ENCODE measurements at places on chromosomes 13 and 19. TPM values are rescaled to one million over a fixed set of nuclear protein-coding genes. Genes with fewer than 3 reads are reported as not detected.

DNA sequence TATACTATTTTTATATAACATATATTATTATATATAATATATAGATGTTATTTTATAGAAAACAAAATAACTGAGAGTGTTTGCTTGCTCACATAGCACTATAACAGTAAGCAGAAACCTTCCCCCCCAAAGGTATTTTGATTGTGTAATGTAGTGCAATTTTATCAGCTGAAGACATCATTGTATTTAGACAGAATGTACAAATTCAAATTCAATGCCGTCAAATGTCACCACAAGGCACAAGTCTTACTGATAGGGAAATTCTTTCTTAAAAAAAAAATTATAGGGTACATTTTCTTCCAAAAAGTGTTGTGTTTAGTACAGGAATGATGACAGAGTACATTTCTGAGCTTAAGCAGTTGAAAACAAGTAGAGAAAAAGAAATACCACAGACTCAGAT is 1147.1 kb upstream of the SPRY2 start:
- DNase-seq, result no peak
- H3K4me3 ChIP-seq, result no peak overlapping the region
- H3K27me3 ChIP-seq, result no peaks in the 10 kb centered on the region
- H3K36me3 ChIP-seq, result no peaks in the 10 kb centered on the region

GRCh38 chr19:1671716-1672037 is 19.3 kb upstream of the TCF3 start:
- H3K27me3 ChIP-seq, result peaks cover 36% of the 10 kb centered on the region
- H3K4me3 ChIP-seq, result peak overlapping the region; percentile 15
- peak overlapping the region; percentile 24 for H3K27ac ChIP-seq
- H3K4me1 ChIP-seq, result no peaks in the 10 kb centered on the region

GRCh38 chr19:52734331-52734892 is 432 bp downstream of the ZNF611 start:
- H3K4me3 ChIP-seq, result peak overlapping the region; percentile 92
- H3K36me3 ChIP-seq, result peaks cover 7% of the 10 kb centered on the region
- peak overlapping the region; percentile 52 for H3K27ac ChIP-seq
- H3K4me1 ChIP-seq, result peaks cover 13% of the 10 kb centered on the region
- peak; percentile 27 for DNase-seq

DNA sequence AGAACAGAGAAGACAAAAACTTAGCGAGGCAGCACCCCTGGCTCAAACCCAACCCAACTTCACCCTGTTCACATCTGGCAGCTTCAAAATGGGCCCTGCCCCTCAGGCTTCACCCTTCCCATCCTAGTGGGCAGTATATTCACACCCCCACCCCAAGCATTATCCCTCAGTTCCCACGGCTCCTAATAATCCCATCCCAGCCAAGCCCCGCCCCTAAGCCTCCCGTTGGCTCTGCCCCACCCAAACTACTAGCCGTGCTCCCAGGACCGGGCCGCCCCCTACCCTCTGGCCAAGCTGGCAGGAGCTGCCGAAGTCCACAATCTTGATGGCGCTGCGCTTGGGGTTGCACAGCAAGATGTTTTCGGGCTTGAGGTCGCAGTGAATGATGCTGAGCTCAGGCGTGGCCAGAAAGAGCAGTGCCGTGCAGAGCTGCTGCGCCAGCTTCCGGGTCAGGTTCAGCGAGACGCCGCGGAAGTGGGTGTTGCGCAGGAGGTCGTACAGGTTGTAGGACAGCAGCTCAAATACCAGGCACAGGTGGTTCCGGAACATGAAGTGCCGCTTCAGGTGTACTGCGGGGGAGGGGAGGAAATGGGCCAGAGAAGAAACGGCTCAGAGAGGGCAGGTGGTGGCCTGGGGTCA is 5.8 kb downstream of the DYRK1B start:
- H3K36me3 ChIP-seq, result peaks cover 36% of the 10 kb centered on the region
- peaks cover 12% of the 10 kb centered on the region for H3K4me1 ChIP-seq
- no peak for DNase-seq

DNA sequence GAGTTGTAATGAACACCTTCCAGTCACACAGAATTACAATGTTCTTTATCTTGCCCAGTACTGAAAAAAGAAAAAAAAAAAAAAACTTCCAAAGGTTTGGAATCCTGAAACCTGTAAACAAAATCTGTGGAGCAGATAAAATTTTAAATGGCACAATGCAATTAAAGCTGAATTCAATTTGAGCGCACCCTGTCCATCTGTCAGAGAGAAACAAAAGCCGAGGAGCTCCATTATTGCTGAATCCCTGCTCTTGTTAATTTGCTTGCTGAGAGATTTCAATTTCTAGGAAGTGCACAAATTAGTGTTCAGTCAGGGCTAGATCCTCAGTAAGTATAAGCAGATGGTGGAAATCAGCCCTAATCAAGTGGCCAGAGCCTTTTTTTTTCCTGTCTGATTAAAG is 65.2 kb downstream of the DACH1 start:
- H3K27ac ChIP-seq, result no peak overlapping the region
- DNase-seq, result no peak
- H3K4me1 ChIP-seq, result peaks cover 4% of the 10 kb centered on the region

DNA sequence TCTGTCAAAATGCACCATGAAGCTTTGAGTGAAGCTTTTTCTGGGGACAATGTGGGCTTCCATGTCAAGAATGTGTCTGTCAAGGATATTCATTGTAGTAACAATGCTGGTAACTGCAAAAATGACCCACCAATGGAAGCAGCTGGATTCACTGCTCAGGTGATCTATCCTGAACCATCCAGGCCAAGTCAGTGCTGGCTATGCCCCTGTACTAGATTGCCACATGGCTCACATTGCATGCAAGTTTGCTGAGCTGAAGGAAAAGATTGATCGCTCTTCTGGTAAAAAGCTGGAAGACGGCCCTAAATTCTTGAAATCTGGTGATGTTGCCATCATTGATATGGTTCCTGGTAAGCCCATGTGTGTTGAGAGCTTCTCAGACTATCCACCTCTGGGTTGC is 12.7 kb downstream of the GPR42 start:
- no peaks in the 10 kb centered on the region for H3K4me1 ChIP-seq
- H3K27me3 ChIP-seq, result no peaks in the 10 kb centered on the region
- no peak overlapping the region for H3K27ac ChIP-seq

- H3K4me3 ChIP-seq, result no peak overlapping the region
- no peak overlapping the region for H3K27ac ChIP-seq
- peak; percentile 61 for DNase-seq
- H3K27me3 ChIP-seq, result no peaks in the 10 kb centered on the region
Observed at GRCh38 chr13:87274209-87274819, 396.9 kb upstream of the SLITRK5 start.

- no peaks in the 10 kb centered on the region for H3K4me1 ChIP-seq
- peaks cover 22% of the 10 kb centered on the region for H3K36me3 ChIP-seq
- no peak for DNase-seq
- no peak overlapping the region for H3K4me3 ChIP-seq
Observed at GRCh38 chr19:2796659-2797266, 11.5 kb downstream of the THOP1 start.

GRCh38 chr19:19356901-19357566 is 36.4 kb downstream of the MAU2 start:
- H3K4me3 ChIP-seq, result peak overlapping the region; percentile 66
- H3K36me3 ChIP-seq, result peaks cover 17% of the 10 kb centered on the region
- peaks cover 11% of the 10 kb centered on the region for H3K4me1 ChIP-seq
- peaks cover 5% of the 10 kb centered on the region for H3K27me3 ChIP-seq

GRCh38 chr19:3792114-3792513 is 5.9 kb upstream of the MATK start:
- H3K4me1 ChIP-seq, result no peaks in the 10 kb centered on the region
- no peak overlapping the region for H3K27ac ChIP-seq
- DNase-seq, result no peak
- peaks cover 5% of the 10 kb centered on the region for H3K36me3 ChIP-seq
- peaks cover 6% of the 10 kb centered on the region for H3K27me3 ChIP-seq
- H3K4me3 ChIP-seq, result no peak overlapping the region

DNA sequence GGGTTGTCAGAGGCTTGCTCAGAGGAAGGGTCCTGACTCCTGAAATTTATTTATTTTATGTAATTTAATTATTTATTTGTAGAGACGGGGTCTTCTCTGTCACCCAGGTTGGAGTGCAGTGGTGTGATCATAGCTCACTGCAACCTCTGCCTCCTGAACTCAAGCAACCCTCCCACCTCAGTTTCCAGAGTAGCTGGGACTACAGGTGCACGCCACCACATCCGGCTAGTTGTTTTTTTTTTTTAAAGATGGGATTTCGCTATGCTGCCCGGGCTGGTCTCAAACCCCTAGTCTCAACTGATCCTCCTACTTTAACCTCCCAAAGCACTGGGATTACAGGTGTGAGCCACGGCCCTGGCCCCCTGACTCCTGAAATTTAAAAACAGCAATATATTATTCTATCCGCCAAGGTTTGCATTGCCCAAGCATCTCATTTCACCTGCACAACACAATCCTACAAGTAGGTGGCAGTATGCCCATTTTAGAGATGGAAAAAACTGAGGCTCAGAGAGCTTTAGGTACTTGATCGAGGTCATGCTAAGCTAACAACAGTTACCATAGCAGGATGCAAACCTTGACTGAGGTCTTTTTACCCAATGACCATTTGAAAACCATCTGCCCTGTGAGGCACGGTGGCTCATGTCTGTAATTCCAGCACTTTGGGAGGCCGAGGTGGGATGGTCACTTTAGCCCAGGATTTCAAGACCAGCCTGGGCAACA is 18.1 kb downstream of the ARHGEF18 start:
- H3K27ac ChIP-seq, result no peak overlapping the region
- no peak for DNase-seq
- H3K4me1 ChIP-seq, result peaks cover 3% of the 10 kb centered on the region
- H3K36me3 ChIP-seq, result peaks cover 4% of the 10 kb centered on the region

- H3K27ac ChIP-seq, result no peak overlapping the region
- H3K27me3 ChIP-seq, result no peaks in the 10 kb centered on the region
- no peak for DNase-seq
Observed at GRCh38 chr13:69300131-69300530, 807.5 kb upstream of the ATXN8OS start.

- H3K36me3 ChIP-seq, result no peaks in the 10 kb centered on the region
- no peak overlapping the region for H3K27ac ChIP-seq
- no peak for DNase-seq
- H3K4me1 ChIP-seq, result no peaks in the 10 kb centered on the region
- H3K27me3 ChIP-seq, result peaks cover 2% of the 10 kb centered on the region
Observed at GRCh38 chr13:113142876-113143275, 15.6 kb upstream of the PROZ start.

DNA sequence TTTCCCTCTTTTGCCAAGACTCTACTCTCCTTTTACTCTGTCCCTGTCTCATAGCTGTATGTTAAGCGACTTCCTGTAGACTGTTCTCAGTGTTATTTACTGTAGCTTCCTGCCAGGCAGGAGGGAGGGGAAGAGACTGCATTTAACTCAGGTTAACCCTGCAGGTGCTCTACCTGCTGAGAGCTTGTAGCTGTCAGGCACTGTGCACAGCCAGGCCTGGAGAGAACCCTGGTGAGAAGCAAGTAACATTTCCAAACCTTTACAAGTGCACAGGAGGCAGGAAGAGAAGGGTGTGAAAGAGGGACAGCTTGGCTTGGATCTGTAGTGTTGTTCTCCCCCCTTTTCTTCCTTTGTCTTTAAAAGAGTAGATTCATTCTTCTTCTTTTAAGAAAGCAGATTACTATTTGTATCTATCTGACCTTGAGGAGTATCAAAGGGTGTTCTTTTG is 167.1 kb downstream of the LMO7 start:
- no peaks in the 10 kb centered on the region for H3K36me3 ChIP-seq
- peaks cover 39% of the 10 kb centered on the region for H3K4me1 ChIP-seq
- H3K4me3 ChIP-seq, result no peak overlapping the region
- peak overlapping the region; percentile 79 for H3K27ac ChIP-seq

- peaks cover 11% of the 10 kb centered on the region for H3K27me3 ChIP-seq
- no peak overlapping the region for H3K27ac ChIP-seq
- no peaks in the 10 kb centered on the region for H3K4me1 ChIP-seq
- peaks cover 27% of the 10 kb centered on the region for H3K36me3 ChIP-seq
- no peak overlapping the region for H3K4me3 ChIP-seq
Observed at GRCh38 chr19:47497050-47497766, 13.2 kb upstream of the KPTN start.

GRCh38 chr19:28217022-28217421 is 995.9 kb downstream of the UQCRFS1 start:
- H3K27me3 ChIP-seq, result no peaks in the 10 kb centered on the region
- no peak for DNase-seq
- no peaks in the 10 kb centered on the region for H3K4me1 ChIP-seq

DNA sequence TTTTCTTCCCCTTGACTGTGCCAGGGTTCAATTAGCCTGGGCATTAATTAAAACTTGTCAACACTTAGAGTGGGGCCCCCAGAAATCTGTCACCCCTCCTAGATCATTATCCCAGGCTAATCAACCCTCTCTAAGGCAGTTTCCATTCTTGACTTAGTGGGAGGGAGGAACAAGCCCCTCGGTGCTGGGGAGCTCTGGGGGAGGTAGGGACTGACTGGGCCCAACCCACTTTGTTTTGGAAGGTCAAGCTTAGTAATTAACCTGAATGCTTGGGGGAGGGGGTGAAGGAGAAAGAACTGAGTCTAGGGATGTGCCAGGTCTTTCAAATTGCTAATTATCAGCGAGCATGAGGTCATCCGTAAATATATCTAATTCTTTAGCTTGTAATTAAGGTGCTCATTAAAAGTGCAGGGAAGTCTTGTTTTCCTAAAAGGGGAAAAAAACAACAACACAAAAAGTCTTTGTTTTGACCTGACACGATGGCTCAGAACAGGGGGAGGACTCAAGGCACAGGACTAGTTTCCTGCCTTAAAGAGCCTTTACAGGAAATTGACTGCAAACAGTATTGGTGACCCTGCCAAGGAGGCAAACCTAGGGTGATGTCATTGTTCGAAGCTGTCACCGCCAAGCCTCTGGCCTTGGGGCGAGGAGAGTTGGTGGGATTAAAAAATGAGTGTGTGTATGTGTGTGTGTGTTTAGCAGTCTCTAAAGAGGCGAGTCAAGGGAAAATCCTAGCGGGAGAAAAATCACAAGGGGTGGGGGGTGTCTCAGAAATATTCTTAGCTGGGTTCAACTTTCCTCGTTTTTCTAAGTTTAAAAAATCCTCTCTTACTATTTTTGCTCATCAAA is 19.4 kb downstream of the ACTN4 start:
- peaks cover 26% of the 10 kb centered on the region for H3K27me3 ChIP-seq
- H3K27ac ChIP-seq, result peak overlapping the region; percentile 100
- peak; percentile 60 for DNase-seq

GRCh38 chr13:97106323-97106722 is 112.0 kb upstream of the OXGR1 start:
- H3K4me1 ChIP-seq, result peaks cover 10% of the 10 kb centered on the region
- H3K36me3 ChIP-seq, result no peaks in the 10 kb centered on the region
- no peak for DNase-seq
- H3K27me3 ChIP-seq, result peaks cover 3% of the 10 kb centered on the region
- no peak overlapping the region for H3K27ac ChIP-seq

Gene DIAPH3
- 4.5 TPM for total RNA-seq

Gene ZNF816
- total RNA-seq, result 16.5 TPM

Gene MAP2K2
- 153 TPM for total RNA-seq

Gene SIGLEC5
- total RNA-seq, result not detected

Gene STARD13
- total RNA-seq, result 63.8 TPM

Gene HCST
- total RNA-seq, result 0.95 TPM

Gene SHISA7
- total RNA-seq, result not detected

Measured in endothelial cell (in vitro differentiated cells).